ENCODE measurements at places on chromosomes 2 and 18. TPM values are rescaled to one million over a fixed set of nuclear protein-coding genes. Genes with fewer than 3 reads are reported as not detected.

The DSG4 gene
- not detected for total RNA-seq

The DSEL gene
- 5.9 TPM for total RNA-seq

DNA sequence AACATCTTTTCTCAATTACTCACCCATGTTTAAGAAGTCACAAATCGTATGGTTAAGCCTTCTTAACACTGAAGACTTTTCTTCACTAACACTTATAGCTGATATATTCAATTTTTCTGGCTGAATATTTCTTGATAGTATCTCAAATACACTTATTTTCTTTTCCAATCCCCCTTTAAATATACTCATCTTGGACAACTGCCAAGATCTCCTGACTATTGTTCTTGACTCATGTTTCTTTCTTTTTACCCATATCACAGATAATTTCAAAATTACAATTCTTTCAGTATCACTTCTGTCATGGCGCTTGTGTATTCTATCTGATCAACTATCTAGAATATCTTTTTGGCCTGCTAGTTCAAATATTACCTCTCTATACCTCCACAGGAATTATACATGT is 954.3 kb upstream of the ACVR2A start:
- no peak for DNase-seq

GRCh38 chr2:144456680-144457079 is 63.2 kb downstream of the ZEB2 start:
- DNase-seq: no peak

- no peak for DNase-seq
Measured at GRCh38 chr2:84906108-84906899, 848 bp downstream of the TMSB10 start.

DNA sequence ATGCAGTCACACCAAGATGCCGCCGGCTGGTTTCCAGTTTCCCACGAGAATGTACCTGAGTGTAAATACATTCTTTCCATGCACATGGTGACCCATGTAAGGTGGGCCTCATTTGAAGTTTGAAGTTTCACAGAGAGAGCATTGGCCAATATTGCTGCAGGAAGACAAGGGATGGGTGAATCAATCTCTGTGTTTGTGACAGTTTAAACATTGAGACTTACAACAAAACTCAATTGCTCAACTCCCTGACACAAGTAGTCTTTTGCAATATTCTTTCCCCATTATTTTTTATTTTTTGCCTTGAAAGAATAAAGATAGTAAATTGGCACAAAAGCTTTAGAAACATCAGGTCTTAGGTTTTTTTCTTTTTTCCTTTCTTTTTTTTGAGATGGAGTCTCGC is 5.1 kb downstream of the SERPINB2 start:
- no peak for DNase-seq

DNA sequence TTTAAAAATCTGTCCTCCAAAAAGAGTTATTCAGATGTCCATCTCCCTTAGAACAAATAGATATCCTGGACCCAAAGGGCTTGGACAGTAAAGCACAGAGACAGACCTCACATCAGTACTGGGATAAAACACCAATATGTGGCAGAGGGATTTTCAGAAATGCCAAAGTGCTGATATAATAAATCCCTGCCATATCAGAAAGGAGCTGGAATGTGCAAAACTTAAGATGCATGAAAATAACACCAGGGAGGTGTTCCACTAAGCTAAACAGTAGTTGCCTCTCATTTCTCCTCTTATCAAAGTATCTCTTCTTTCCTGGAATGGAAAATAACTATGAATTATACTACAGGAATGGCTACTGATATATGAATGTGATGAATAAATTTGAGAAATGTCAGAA is 13.2 kb downstream of the USP40 start:
- no peak for DNase-seq

- no peak for DNase-seq
Measured at GRCh38 chr2:187313831-187314230, 134.2 kb downstream of the CALCRL start.

GRCh38 chr2:172596776-172597175 is 40.9 kb downstream of the PDK1 start:
- no peak for DNase-seq

- DNase-seq: no peak
Measured at GRCh38 chr2:232498452-232498851, 10.8 kb upstream of the ECEL1 start.

DNA sequence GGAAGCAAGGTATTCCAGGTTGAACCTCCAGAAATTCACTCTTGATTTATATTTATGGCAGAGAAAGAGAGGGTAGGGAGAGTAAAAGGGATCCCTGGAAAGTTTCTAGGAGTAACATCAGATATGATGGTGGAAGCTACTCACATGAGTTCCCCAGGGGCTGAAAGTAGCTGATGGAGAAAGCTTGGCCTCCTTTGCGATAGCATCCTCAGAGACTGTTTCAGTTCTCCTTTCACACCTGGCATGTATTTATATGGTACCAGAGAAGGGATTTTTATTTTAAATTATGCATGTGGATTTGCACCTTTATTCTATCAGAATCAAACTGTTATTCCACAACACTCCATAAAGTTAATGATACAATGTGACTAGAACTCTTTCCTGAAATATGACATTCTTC is 126.3 kb upstream of the OSR1 start:
- DNase-seq: no peak

GRCh38 chr2:203951366-203951902 is 14.9 kb downstream of the ICOS start:
- DNase-seq: no peak

DNA sequence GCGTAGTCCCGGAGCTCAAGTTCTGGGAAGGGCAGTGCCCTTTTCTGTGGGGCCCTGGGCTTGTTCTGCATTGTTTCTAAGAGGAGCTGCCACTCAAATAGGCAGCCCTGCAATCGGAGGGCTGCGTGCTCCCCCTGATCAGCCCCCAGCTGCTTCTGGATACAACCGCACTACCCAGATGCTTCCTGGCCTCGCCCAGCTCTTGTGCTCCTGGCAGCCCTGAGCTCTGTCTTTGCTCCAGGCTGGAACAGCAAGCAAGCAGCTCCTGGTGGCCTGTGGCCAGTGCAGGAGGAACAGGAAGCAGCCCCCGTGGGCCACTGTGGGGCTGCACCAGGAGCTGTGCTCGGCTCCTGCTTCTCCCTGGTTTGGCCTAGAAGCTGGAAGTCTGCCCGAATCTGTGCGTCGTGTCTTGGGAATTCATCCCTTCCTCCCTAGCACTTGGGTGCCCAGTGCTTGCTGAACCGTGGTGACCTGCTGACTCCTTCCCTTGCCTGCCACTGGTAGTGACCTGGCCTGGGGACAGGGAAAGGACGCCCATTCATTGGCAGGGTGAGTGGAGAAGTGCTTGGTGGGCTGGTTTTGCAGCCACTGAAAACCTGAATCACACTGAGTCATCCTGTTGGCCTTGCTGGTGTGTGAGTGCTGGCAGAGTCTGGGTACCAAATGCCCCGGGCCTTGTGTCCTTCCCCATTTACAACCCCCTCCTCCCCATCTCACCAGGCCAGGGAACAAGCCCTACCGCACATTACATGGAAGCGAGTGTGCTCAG is 27.3 kb upstream of the NTSR2 start:
- DNase-seq: no peak

- DNase-seq: no peak
Measured at GRCh38 chr18:73232933-73233332, 365.1 kb upstream of the NETO1 start.
